ENCODE measurements at places on chromosomes 3 and 15. TPM values are rescaled to one million over a fixed set of nuclear protein-coding genes. Genes with fewer than 3 reads are reported as not detected.

- DNase-seq, result no peak
Measured at GRCh38 chr15:36438499-36438898, 140.9 kb upstream of the CDIN1 start.

PRTG gene
- 508 TPM for total RNA-seq

GRCh38 chr3:167166594-167167253 is 213.4 kb downstream of the ZBBX start:
- peak; percentile 76 for DNase-seq

GRCh38 chr3:125350597-125350996 is 24.5 kb downstream of the ZNF148 start:
- DNase-seq, result no peak

DNA sequence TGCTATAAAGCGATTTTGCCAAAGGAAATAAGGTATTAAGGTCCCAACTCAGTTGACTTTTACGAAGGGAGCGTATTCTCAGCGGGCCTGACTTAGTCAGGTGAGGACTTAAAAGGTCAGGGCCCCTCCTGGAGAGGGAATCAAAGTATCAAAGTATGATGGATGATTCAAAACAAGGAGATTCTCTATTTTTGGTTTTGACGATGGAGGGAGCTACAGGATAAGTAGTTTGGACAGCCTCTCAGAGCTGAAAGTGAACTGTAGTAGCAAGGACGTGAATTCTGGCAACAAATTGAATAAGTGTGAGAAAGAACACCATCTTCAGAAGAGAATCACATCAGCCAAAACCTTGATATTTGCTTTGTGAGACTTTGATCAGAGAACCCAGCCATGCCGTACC is 1186.5 kb downstream of the SI start:
- no peak for DNase-seq

DNA sequence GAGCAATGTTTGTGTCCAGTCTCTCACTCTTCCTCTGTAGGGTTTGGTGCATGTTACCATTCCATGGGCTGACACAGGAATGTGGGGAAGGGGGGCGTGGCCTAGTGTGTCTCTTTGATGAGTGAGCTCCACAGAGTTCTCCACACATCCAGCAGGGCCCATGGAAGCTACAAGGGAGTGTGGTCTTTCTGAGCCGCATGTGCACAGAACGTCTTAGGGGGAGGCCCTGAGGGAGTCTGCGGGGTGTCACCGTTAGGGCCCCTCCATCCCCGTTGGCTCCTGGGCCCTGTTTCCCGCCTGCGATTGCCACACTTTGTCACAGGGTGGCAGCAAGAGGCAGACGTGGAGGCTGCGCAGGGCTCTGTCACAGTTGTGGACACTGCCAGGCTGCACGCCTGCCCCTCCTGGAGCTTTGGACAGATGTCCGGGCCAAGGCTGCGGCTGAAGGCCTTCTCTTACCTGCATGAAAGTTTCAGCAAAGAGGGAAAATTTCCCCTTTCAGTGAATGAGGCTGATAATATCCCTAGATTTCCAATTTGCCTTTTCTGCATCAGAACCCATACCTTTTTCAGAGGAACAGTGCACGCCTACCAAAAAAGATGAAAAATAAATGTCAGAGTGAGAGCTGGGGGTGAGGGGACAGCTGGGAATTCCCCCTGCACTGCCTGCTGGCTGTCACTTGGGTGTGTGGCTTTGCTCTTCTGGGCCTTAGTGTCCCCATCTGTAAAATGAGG is 24.3 kb downstream of the CACNA2D3 start:
- DNase-seq, result peak; percentile 85

UROC1 gene
- not detected for total RNA-seq

- peak; percentile 91 for DNase-seq
Measured at GRCh38 chr15:89206908-89207331, 14.5 kb downstream of the RLBP1 start.

GRCh38 chr3:99246010-99246654 is 344.6 kb upstream of the DCBLD2 start:
- DNase-seq, result no peak

GBE1 gene
- total RNA-seq, result 34.4 TPM

DNA sequence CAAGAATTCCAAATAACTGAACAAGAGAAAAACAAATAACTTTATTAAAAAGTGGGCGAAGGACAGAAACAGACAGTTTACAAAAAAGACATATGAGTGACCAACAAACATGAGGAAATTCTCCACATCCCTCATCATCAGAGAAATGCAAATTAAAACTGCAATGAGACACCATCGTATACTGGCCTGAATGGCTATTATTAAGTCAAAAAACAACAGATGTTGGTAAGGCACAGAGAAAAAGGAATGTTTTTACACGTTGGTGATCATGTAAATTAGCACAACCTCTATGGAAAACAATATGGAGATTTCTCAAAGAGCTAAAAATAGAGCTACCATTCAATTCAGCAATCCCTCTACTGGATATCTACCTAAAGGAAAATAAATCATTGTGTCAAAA is 1260.4 kb upstream of the ALCAM start:
- DNase-seq, result no peak

- DNase-seq, result no peak
Measured at GRCh38 chr15:64019764-64020163, 26.5 kb downstream of the DAPK2 start.

TRH gene
- total RNA-seq, result 0.19 TPM

DNA sequence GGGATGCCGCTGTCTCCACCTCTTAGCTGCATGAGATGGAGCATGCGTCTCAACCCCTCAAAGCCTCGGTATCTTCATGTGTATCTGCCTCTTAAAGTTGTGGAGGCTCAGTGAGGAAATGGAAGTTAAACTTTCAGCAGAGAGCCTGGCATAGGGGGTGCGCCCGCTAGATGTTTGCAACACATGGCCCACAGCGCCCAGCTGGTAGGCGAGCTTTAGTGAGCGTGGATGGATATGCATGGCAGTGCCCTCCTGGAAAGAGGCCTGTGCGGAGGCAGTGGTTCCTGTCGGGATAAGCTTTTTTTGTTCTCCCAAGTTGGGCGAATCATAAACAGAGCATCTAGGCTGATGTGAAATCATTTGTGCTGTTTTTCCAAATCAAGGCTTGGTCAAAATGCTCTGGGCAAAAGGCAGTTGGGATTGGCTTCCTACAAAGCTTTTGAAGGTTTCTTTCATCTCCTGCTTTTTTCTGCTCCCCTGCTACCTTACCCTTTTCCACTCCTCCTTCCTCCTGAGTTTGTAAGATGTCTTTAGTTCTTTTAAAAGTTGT is 272.4 kb upstream of the TPM1 start:
- DNase-seq, result no peak

IQCF5 gene
- total RNA-seq, result not detected

DNA sequence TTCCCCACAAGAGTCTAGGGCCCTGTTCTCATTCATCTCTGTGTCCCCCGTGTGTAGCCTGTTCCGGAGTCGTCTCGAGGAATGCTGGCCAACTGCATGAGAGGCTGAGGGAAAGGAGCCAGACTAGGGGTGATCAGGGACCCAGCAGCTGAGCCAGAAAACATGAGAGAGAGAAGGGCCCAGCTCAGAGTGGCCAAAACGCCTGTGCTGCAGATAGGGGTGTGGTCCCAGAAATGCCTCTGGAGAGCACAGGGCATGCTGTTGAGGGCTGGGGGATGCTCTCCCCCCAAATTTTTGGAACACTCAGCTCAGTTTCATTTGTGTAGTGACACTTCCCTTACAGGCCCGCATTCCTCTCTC is 14.1 kb downstream of the CYP1A2 start:
- no peak for DNase-seq

CORO2B gene
- total RNA-seq, result 1.0 TPM

GRCh38 chr3:184337399-184337714 is at the start of gene FAM131A:
Gene FAM131A (plus strand): TSS chr3:184337600. CDS start chr3:184337631, 31 bp downstream.
- DNase-seq, result no peak

DNA sequence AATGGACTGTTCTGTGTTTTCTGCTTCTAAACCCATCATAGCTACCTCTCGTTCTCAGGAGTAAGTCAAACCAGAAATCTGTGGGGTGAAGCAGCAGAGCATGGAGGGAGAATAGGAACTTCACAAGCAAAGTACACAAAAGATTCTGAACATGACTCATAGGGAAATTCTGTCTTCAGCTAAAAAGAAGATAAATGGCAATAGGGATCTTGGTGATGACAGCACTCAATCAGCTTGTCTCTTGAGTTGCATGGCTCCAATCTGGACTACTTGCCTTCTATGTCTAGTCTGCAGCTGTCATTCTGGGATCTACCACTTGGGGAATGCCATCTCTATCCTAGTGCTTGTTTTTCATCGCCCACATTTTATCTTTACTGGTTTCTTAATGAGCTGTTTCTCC is 13.5 kb upstream of the GRAMD1C start:
- DNase-seq, result no peak
